ENCODE measurements at places on chromosomes 6 and 20.

DNA sequence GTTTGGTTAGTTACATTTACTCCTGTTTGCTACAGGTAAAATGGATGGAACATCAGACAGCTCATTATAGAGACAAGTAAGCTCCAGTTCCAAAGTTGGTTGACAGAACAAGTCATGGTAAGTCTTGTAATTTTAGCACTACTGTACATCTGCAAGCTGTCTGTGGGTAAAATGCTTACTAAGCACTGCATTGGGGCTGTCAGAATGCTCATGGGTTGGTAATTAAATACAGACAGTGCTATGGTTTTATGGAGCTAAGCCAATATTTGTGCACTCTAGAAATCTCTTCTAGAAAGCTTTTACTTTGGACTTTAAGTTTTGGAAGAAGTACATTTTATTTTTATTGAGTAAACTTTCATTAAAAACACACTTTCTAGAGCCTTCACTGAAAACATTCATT is 419.2 kb upstream of the MMS22L start:
- no peak for DNase-seq

DNA sequence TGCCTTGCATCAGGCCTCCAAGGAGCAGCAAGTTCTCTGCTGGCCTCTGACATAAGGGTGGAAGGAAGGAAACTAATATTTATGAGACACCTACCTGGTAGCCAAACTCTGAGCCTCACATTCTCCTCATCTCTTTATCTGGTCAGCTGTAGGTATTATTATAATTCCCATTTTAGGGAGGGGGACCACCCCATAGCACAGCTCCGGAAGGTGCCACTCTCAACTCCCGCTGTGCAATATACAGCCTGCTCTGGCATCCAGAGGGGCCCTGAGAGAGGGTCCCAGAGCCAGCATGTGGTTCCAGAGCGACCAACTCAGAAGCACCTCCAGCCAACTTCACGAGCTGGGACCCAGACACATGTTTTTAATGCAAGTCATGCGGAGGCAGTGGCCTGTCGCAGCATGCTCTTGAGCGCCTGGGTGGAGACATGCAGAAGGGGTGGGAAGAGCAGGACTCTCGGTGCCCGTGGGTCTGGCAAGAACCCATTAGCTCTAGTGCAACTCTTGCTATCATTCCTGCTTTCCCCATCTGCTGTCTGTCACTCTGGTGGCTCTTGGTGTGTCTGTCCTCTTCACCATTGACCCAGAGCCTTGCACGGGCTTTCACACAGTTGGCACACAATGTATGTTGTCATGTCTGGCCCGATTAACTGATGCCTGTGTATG is 15.0 kb upstream of the MYMX start:
- no peak for DNase-seq

GRCh38 chr6:96898241-96898851 is 655 bp upstream of the NDUFAF4 start:
- peak; percentile 34 for DNase-seq

- DNase-seq: no peak
These were observed 86.2 kb downstream of the SLC24A3 start for GRCh38 chr20:19298652-19299051.

- DNase-seq: no peak
These were observed 130.8 kb downstream of the JPH2 start for GRCh38 chr20:44056010-44056698.

DNA sequence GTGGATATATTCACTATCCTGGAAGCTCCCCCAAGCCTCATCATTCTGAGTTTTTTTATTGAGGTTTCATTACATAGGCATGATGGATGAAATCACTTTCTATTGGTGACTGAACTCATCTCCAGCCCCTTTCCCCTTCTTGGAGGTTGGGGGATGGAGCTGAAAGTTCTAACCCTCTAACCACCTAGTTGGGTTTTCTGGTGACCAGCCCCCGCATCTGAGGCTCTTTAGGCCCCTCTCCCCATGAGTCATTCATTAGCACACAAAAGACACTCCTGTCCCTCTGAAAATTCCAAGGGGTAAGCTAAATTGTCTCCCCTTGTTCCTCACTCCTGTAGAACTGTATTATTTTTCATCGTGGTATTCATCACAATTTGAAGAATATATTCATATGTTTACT is 33.3 kb downstream of the GFRA4 start:
- DNase-seq: no peak

- DNase-seq: no peak
These were observed 16.3 kb downstream of the ZNF76 start for GRCh38 chr6:35275744-35276260.

- no peak for DNase-seq
These were observed 135.9 kb downstream of the SOX4 start for GRCh38 chr6:21729431-21729830.

DNA sequence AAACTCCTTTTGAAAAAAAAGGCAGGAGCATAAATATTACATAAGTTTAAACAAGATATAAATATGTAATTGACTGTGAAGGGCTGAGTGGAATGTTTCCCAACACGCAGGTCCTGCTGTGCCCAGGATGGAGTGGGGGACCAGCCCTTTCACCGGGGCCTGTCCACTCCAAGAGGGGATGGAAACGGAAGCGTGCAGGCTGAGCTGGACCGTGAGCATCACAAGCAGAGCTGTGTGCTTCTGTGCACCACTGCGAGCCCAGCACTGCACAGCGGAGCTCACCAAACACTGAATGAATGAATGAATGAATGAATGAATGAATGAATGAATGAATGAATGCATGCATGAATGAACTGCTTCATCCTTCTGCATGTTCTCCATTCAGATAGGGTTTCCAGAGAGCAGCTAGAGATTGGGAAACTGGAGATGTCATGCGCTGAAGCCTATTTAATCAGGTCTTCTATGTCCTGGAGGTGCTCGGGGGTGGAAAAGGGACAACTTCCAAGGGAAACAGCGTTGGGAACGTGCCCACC is 157.7 kb downstream of the ANKRD60 start:
- DNase-seq: no peak

DNA sequence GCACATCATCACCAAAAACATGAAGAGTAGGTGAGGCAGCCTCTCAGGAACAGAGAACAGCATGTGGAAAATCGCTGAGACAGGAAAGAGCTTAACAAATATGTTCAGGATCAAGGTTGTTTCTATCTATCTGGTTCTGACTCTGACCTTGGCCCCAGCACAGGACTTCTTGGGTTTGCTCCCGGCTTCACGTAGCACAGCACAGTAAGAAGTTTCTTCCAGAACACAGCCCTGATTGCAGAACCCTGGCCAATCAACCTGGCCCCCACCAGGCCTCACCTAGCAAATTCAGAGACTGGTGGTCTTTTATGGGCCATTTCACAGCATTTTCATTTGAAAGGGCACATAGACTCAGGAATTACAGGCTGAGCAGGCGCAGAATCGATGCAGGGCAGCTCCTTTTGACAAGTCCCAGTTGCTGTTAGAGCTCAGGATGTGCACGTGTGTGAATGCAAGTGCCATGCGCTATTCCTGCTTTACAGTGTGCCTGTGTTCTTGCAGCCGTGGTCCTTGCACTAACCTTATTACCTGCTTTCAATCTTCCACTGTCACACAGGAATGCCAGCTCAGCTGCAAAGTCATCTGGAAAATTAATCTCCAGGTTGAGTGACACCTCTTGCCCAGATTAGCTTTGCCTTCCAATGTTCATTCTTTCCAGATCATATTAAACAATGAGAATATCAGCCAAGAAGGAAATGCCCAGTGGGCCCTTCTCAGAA is 100.5 kb upstream of the SLC2A12 start:
- DNase-seq: no peak

DNA sequence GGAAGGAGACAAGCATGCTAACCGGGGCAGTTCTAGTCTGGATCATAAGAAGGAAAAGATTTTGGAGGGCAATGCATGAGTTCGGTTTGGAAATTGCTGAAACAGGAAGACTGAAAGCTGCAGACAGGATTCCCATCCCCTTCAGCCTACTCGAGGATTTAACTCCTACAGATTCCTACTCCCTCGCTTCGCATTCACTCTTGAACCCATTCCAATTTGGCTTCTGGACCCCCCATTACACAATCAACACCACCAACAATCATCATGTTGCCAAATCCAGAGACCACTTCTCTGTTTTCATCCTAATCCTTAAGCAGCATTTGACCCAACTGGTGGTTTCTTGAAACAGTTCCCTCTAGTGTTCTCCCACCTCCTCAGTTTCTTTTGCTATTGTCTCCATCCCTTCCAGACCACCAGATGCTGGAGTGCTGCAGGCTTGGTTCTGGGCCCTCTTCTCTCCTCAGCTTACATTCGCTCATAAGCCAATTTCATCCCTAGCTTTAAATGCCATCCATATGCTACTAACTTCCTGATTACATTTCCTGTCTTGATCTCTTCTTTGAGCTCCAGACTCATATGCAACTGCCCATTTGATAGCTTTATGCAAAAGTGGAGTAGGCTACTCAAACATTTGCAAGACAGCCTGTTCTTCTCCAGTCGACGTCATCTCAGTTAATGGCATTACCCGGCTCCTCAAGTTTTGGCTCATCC is 66.5 kb downstream of the DTNBP1 start:
- DNase-seq: no peak

DNA sequence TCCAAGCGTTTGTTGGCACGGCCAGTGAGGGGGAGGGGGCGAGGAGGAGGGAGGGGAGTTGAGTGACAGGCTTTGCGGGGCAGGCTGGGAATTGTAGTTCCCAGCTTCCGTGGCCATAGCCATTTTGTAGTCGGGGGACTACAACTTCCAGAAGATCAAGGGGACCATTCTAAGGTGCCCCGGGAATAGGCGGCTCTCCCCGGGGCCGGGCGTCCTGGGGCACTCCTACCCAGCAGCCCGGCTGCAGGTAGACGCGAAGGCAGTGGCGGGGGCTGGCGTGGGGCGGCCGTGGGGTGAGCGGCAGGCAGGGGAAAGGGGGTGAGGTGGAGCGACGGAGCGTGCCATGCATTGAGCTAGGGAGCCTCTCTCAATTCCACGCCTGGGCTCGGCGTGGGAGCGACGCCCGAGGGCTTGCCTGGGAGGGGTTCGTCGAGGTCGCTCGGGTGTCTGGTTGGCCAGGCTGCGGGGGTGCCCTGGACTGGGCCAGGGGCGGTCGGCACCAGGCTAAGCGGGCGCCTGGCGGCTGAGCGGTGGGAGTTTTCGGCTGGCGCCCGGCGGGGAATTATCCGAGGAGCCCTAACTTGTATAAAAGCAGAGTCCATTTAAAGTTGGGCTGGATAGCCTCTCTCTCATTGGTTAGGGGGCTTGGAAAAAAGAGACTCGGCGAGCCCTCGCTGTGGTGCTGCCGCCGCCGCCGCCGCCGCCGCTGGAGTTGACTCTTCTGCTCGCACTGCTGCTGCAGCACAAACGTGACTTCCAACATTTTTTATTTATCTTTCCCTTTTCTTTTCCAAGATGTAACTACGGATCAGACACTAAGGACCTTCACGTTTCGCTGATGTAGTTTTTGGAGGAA is at the start of gene JARID2:
Gene JARID2, plus strand, starts transcription at position 709 of the 856 bp plus-strand sequence. CDS start 471 bp downstream, outside the sequence.
- peak; percentile 98 for DNase-seq

DNA sequence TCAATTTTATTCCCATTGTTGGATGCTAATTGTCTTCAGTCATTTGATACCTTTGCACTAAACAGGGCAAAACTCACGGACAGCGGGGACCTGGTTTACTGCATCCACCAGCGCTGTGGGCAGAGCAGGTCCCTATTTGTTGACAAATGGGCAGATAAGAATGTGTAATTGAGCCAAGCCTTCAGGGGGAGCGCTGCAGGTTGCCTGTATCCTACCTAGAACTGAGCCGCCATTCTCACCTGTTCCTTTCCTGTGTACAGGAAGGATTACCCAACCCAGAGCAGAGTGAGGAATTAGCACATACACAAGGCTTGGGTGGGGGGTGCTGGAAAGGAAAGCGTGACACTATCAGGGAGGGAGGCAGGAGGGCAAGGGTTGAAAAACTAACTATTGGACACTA is 89.1 kb upstream of the FOXA2 start:
- DNase-seq: no peak

DNA sequence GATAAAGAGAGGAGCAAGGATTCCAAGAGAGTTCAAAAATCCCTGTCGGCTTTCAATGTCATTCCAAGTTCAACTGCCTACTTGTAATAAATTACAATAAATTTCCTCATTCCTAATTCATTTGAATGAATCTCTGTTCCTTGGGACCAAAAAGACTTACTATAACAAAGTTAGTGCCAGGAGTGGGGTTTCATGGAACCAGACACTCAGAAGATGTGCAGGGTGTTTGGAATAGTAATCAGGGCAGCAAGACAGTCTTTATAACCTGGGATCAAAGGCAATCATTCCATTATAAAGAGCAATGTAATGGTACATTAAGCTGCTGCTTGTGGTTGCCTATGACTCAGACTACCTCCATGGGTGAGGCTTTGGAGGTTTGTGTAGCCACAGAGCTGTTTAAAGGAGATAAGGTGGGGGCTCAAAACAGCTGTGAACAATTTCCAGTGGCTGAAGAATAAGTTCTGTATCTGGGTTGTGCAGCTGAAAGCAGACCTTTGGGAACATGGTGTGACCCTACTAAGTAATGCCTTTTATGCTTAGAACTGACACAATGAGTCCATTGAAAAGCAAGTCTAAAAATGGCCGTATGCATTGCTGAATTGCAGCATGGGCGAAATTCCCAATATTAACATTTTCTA is 159.9 kb downstream of the LINC00237 start:
- DNase-seq: no peak

GRCh38 chr6:11350294-11350693 is 117.8 kb upstream of the NEDD9 start:
- peak; percentile 11 for DNase-seq

DNA sequence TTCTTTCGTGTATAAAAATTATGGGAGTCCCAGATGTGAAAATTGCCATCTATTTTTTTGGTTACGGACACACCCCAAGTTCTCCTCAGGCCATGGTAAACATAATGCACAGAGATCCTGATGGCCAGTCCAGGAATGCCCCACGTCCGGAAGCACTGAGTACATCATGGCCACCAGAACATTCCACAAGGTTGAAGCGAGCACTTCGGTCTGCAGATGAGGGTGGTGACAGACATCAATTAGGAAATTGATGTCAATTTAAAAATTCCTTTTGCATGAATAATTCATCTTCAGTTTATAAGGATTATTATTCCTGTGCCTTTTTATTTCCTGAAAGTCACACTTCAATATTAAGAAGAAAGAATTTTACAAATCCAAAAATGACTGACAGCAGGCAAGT is 13.2 kb upstream of the EXOC2 start:
- no peak for DNase-seq
